Left colon (tissue), 2 donors: ENCODE measurements at places on chromosomes 7 and 10. TPM values are rescaled to one million over a fixed set of nuclear protein-coding genes. Genes with fewer than 3 reads are reported as not detected.

Gene WNT8B
- not detected for total RNA-seq

Gene UFSP1
- 2.2 TPM for total RNA-seq

Gene GPR15LG
- total RNA-seq, result 402 TPM

Gene TWNK
- 5.8 TPM for total RNA-seq

Gene AKR1C1
- total RNA-seq, result 88.1 TPM

- peak; percentile 85 for DNase-seq
Measured at GRCh38 chr7:16847381-16847860, 34.4 kb downstream of the AGR3 start.

DNA sequence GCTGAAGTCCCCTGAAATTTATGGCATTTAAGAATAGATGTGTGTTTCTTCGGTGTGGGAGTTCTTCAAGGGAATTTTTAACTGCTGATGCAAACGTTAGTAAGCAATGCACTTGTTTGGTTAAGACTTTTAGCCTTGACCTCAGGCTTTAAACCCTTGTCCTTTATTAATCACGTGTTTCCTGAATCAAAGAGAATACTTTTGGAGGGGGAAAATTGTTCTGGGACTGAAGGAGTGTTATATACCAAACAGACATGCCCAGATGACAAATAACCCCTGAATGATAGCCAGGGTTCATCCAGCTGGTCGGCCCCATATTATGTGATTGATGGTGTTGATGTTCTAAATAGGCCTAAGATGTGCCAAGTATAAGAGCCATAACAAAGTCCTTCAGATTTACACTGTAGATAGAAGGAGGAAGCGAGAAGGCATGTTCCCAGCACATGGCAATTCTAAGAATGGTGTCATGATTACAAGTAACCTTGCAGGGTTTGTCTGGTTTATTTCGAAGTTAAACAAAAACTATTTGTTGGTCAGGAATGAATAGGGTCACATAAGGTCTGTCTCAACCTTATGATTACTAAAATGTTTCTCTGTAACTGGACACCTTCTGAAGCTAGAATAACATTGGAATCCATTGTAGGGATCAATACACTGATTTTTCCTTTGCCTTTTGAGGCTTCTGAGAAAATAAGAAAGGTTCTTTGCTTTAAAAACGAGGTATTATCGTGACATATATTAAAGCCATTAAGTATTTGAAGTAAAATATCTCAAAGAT, 124.2 kb upstream of the SEM1 start:
- no peak for DNase-seq

DNA sequence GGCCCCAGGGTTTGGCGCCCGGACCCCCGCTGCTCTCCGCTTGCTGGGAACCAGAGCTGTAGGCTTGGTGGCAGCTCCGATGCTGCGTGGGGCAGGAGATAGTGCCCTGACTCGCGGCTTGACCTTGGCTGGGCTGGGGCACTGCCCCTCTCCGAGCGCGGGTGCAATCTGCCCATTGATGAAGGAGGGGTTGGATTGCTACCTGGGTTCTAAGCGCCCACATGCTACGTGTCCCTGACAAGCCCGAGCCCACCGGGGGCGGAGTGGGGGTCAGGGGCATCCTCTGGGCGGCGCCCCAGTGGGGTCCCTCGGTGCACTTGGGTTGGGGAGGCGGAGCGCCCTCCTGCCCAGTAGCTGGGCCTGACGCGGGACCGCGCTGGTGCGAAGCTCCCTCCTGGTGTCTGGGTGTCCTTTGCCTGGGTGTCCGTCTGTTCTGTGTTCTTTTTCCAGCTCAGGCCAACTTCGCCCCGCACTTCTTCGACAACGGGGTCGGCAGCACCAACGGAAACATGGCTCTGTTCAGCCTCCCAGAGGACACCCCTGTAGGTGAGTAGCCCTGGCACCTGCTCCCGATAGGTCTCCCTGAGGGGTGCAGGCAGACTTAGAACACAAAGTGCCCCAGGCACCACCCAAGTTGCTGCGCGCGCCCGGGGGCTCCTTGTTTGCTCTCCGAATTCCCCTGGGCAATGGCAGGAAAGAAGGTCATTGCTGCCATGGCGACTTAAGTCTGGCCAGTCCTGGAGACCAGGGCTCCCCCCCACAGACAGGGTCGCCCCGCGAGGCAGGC, 900 bp downstream of the CDHR1 start:
- DNase-seq, result no peak

GRCh38 chr10:13883636-13884444, 297.1 kb downstream of the PRPF18 start:
- DNase-seq, result no peak

- DNase-seq, result no peak
Measured at GRCh38 chr7:150401861-150402631, 22.9 kb downstream of the ZNF775 start.
